Renal cortical epithelial cell (primary cell): ENCODE measurements at places on chromosomes 13 and 19. TPM values are rescaled to one million over a fixed set of nuclear protein-coding genes. Genes with fewer than 3 reads are reported as not detected.

SIGLECL1 gene
- total RNA-seq, result not detected in 2 replicates

ZNF85 gene
- 1.2 and 5.4 TPM in 2 replicates for total RNA-seq

CERS1 gene
- total RNA-seq, result 0.40 and 1.0 TPM in 2 replicates

TTC9B gene
- not detected in 2 replicates for total RNA-seq

PDE4C gene
- total RNA-seq, result under 0.01 and 0.20 TPM in 2 replicates

LENG9 gene
- total RNA-seq, result 7.7 and 9.6 TPM in 2 replicates

OR7A5 gene
- total RNA-seq, result not detected in 2 replicates

GGACT gene
- 6.1 and 7.8 TPM in 2 replicates for total RNA-seq

ZNF560 gene
- 0.15 and 0.35 TPM in 2 replicates for total RNA-seq

SIGLEC5 gene
- total RNA-seq, result not detected in 2 replicates

DENND1C gene
- 0.20 and 0.52 TPM in 2 replicates for total RNA-seq
